Naive B cell (primary cell): ENCODE measurements at places on chromosomes 6 and 20.

GRCh38 chr6:26383624-26384417 lies 913 bp downstream of the BTN2A2 start:
- DNase-seq = no peak
- H3K4me3 ChIP-seq = peak overlapping the region; percentile 97
- H3K27me3 ChIP-seq = no peaks in the 10 kb centered on the region
- H3K4me1 ChIP-seq = peaks cover 61% of the 10 kb centered on the region

GRCh38 chr20:43680981-43681380 lies 14.1 kb downstream of the MYBL2 start:
- no peak for DNase-seq
- H3K27me3 ChIP-seq = no peaks in the 10 kb centered on the region
- H3K27ac ChIP-seq = peak overlapping the region; percentile 100

GRCh38 chr20:42792052-42792451 lies 397.7 kb downstream of the PTPRT start:
- no peaks in the 10 kb centered on the region for H3K36me3 ChIP-seq
- H3K4me3 ChIP-seq = no peak overlapping the region
- H3K27ac ChIP-seq = no peak overlapping the region
- no peaks in the 10 kb centered on the region for H3K4me1 ChIP-seq
- DNase-seq = no peak

DNA sequence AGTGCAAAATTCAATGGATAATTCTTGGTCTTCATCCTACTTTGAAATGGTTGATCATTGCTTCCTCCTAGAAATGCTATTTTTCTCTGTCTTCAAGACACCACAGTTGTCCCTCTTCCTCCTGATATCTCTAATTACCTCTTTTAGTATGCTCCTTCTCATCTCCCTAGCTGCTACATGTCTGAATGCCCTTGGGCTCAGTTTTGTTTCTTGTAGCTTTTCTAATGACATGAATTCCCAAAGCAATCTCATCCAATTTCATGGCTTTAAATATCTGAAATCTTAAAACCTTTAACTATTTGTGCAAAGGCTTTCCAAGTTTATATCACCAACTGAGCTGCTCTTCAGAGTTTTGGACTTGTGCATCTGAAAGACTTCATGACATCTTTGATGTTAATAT lies 120.2 kb upstream of the RGS17 start:
- H3K27me3 ChIP-seq = no peaks in the 10 kb centered on the region
- H3K36me3 ChIP-seq = no peaks in the 10 kb centered on the region
- no peak for DNase-seq
- no peak overlapping the region for H3K27ac ChIP-seq
- H3K4me3 ChIP-seq = no peak overlapping the region

- DNase-seq = no peak
- H3K4me1 ChIP-seq = peaks cover 22% of the 10 kb centered on the region
- peaks cover 4% of the 10 kb centered on the region for H3K36me3 ChIP-seq
- H3K4me3 ChIP-seq = no peak overlapping the region
- no peak overlapping the region for H3K27ac ChIP-seq
These were observed 23.9 kb downstream of the PDE7B start for GRCh38 chr6:135875446-135875845.

DNA sequence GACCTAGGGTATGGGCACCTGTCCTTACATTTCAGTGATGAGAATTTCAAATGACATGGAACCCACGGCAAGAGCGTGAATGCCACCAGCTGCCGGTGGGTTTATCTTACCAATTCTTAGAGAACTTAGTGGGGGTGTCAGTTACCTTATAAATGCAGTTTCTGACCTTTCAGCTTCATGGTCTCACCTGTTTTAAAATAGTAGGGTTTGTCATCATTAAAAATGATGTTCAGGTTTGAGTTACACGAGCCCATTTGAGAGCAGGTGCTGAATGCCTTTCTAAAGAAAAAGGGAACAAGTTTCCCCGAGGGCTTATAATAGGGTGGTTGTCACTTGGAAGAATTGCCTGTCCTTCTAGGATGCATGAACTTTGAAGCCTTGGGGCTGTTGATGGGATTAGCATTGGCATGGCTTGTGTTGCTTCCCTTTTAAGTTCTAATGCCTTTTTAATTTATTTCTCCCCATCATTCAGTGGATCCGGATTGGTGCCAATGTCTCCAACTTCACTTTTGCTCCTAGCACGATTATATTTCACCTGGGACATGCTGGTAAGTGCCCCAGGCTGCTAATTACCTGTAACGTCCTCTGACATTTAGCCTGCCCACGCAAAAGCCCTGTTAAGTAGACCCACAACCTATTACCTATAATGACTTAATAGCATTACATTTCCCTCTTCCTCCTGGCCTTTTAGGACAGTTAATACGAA lies 27.9 kb downstream of the GHRH start:
- peaks cover 51% of the 10 kb centered on the region for H3K36me3 ChIP-seq
- no peaks in the 10 kb centered on the region for H3K4me1 ChIP-seq
- no peaks in the 10 kb centered on the region for H3K27me3 ChIP-seq
- no peak overlapping the region for H3K27ac ChIP-seq
- no peak overlapping the region for H3K4me3 ChIP-seq
- no peak for DNase-seq

DNA sequence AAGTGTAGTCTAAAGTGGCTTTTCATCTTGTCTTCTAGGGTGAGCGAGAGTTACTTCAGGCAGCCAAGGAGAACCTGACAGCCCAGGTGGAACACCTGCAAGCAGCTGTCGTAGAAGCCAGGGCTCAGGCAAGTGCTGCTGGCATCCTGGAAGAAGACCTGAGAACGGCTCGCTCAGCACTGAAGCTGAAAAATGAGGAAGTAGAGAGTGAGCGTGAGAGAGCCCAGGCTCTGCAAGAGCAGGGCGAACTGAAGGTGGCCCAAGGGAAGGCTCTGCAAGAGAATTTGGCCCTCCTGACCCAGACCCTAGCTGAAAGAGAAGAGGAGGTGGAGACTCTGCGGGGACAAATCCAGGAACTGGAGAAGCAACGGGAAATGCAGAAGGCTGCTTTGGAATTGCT lies 27.1 kb downstream of the C20orf173 start:
- H3K4me1 ChIP-seq = peaks cover 54% of the 10 kb centered on the region
- no peaks in the 10 kb centered on the region for H3K27me3 ChIP-seq
- H3K4me3 ChIP-seq = peak overlapping the region; percentile 57
- peaks cover 81% of the 10 kb centered on the region for H3K36me3 ChIP-seq

- no peaks in the 10 kb centered on the region for H3K4me1 ChIP-seq
- H3K36me3 ChIP-seq = no peaks in the 10 kb centered on the region
- no peak overlapping the region for H3K4me3 ChIP-seq
- DNase-seq = no peak
- H3K27ac ChIP-seq = no peak overlapping the region
- no peaks in the 10 kb centered on the region for H3K27me3 ChIP-seq
These were observed 18.1 kb downstream of the NPEPL1 start for GRCh38 chr20:58710481-58711265.

DNA sequence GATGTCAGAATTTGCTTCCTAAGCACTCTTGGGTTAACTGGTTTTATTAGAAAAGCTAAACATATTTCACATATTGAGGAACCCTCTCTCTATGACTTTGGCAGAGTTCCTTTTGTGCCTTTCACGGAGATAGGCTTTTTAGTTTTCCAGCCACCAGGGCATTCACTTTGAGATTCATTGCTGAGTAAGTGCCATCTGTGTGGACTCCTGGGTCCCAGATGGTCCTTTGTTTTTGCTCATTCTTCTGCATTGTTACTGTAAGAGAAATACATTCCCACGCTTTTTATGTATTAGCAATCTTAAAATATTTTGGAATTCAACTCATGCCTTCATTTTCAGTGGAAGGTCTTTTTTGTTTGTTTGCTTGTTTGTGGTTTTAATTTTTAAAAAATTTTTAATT lies 76.3 kb upstream of the PHACTR2 start:
- no peak for DNase-seq
- peaks cover 13% of the 10 kb centered on the region for H3K4me1 ChIP-seq
- no peak overlapping the region for H3K4me3 ChIP-seq
- H3K27me3 ChIP-seq = no peaks in the 10 kb centered on the region
- peaks cover 8% of the 10 kb centered on the region for H3K36me3 ChIP-seq
- H3K27ac ChIP-seq = no peak overlapping the region

DNA sequence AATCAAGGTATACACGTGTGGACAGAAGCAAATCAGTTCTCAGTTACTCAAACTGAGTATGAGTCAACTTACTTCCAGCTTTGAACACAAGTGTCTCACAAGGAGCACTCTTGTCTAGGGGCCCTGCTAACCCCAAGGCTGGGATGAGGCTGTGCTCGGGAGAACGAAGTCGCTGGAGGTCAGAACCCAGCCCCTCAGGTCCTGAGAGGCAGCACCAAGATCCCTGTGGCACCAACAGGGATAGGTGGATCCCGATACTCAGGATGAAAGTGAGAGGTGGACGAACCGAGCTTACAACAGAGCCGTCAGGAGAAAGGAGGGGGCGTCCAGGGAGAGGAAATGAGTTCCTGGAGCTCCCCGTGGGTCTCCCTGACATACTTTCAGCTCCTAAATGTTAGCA lies 85.7 kb downstream of the GINS1 start:
- H3K4me3 ChIP-seq = no peak overlapping the region
- H3K4me1 ChIP-seq = no peaks in the 10 kb centered on the region
- no peaks in the 10 kb centered on the region for H3K36me3 ChIP-seq
- H3K27me3 ChIP-seq = no peaks in the 10 kb centered on the region
- DNase-seq = no peak

GRCh38 chr6:138400326-138400725 lies 3.7 kb upstream of the HEBP2 start:
- H3K27ac ChIP-seq = no peak overlapping the region
